Left renal pelvis (tissue), 4 donors: ENCODE measurements at places on chromosomes 1 and 21. TPM values are rescaled to one million over a fixed set of nuclear protein-coding genes. Genes with fewer than 3 reads are reported as not detected.

Gene LHX8
- polyA plus RNA-seq = not detected

Gene GOLT1A
- 0.20 TPM for polyA plus RNA-seq

GRCh38 chr1:171636141-171636540 is 14.1 kb downstream of the MYOCOS start:
- DNase-seq = no peak

DNA sequence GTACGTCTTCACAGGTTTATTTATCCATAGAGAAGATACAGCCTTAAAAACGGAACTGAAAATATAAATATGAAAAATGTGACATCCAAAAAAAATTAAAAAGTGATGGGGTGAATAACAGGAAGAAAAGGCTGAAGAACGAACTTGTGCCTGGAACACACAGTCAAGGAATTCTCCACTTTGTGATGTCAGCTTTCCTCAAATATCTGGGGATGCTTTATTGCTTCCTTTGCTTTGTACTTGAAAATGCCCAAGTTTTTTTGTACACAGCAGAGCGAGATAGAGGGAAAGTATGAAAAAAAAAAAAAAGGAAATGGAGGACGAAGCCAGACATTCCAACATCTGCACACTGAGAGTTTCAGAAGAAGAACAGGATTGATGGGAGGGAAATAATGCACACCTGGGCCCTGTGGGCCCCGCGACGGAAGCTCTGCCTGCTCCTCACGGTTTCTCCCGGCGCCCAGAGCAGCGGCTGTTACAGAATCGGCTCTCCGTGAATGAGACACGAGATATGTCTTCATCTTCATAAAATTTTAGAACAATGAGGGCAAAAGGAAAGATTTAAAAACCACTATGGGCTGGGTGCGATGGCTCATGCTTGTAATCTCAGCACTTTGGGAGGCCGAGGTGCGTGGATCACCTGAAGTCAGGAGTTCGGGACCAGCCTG is 10.0 kb upstream of the LRRC3 start:
- no peak for DNase-seq

DNA sequence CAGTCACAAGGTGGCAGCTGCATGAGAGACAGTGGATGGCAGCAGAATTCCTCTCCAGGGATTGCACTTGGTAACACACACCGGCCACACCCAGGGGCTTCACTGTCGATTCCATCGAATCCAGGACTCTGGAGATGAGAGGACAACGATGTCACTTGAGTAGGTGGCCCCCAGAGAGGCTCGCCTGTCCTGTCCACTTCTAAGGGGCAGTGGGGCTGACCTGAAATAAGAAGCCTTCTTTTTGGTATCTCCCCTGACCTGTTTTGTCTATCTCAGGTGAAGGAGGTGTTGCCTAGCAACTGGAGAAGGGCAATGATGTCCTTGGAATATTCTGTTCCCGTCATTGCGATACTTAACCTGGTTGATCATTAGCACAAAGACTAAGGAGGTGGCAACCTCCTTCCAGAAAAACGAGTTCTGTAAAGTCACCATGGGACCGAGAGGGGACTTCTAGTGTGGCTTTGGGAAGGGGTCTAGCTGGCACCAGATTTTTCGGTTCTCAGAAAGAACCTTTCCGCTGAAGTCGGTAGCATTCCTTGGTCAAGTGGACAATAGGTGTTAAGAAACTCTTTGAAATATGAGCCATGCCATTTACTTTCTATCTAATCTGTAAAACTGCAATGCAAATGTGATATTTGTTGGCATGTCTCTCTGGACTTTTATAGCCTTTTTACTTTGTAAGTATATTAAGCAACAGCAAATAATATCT is 85.2 kb upstream of the TMPRSS2 start:
- no peak for DNase-seq

Gene DISC1
- polyA plus RNA-seq = 5.9 TPM

DNA sequence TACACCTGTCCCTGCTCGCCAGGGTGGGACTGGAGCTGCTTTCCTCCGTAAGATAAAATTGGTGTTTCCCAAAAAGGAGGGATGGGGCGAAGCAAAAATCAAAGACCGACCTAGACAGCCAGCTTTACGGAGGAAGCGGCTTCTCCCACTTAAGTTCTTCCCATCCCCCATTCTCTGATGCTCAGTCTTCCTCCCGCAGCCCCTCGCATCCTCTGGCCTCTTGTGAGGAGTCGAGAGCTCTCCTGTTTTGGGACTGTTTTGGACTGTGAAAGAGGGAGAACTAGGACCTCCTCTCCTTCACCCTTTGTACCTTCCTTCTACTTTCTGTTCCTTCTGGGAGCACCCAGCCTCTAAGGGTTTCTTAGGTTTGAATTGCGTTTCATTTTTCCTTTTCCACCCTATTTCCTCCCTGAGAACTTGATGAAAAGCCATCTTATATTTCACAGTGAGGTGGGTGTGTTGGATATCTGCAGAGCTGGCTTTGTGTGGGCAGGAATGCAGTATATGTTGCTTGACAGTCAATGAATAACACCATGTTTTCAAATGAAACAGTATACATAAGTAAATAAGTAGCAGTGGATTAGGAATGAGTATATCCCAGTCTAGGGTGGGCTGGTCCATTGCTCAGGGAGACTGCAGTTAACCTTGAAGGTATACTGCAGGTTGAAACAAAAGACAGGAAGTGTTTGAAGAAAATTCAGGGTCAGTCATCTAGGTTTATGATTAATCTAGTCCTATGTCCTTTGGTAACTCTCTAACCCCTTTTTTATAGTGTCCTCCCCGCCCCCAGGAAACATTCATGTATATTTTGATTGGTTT is 848 bp downstream of the CTTNBP2NL start:
- DNase-seq = no peak

DNA sequence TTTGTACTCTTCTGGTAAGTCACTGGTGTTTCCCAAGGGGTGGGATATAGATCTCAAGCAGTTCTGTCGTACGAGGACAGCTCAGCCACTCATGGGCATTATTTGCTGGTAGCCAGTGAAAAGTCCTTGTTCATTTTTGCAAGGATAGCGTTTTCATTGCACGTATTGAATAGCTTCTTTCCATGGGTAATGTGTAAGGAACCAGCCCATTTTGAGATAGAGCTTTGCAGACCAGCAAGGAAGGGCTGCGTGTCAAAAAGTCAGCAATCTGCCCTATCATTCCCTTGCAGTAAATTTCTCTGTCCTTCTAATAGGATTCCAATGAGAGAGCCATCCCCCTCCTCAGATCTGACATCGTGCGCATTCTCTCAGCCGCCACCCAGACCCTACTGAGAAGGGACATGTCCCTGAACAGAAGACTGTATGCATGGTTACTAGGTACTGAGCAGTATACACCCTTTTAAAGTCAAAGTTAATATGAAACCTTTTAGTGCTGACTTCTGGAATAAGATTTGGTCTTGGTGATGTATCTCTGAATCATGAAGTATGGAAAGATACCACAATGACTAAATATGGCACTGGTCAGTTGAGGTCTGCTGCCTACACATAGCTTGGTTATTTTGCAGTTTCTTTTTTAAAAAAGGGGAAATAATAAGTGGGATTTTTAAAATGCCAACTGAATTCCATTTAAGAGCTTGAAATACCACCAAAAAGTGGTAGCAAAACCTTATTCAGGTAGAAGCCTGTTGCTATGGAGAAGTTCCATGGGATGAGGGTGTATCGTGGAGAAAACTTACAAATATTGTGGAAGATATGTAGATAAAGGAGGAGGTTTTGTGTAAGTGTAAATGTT is 55.3 kb downstream of the DOP1B start:
- DNase-seq = no peak

Gene TAS1R1
- not detected for polyA plus RNA-seq

- no peak for DNase-seq
Measured at GRCh38 chr1:109977225-109977624, 7.3 kb upstream of the AHCYL1 start.

Gene SERPINC1
- 0.39 TPM for polyA plus RNA-seq

Gene TMIGD3
- polyA plus RNA-seq = 0.91 TPM

GRCh38 chr1:200588698-200589097 is 31.9 kb downstream of the KIF14 start:
- DNase-seq = no peak

- DNase-seq = no peak
Measured at GRCh38 chr1:36565576-36566501, 83.1 kb upstream of the CSF3R start.
